ENCODE measurements at places on chromosomes 4 and X. TPM values are rescaled to one million over a fixed set of nuclear protein-coding genes. Genes with fewer than 3 reads are reported as not detected.

GRCh38 chrX:45001048-45001447 lies 128.1 kb downstream of the KDM6A start:
- DNase-seq: no peak

DNA sequence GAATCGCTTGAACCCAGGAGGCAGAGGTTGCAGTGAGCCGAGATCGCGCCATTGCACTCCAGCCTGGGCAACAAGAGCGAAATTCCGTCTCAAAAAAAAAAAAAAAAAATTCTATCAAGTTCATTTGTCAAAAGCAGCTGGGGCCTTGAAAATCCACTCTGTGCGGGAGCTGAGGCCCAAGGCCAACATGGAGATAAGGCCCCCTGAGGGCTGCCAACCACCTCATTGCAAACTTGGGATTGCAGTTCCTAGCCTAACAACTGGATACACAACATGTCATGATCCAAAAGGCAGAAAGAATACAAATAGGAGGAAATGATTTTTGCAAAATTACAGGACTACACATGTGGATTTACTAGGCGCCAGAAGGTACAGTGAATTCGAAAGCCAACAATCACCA lies 22.5 kb upstream of the PRDX4 start:
- no peak for DNase-seq

DNA sequence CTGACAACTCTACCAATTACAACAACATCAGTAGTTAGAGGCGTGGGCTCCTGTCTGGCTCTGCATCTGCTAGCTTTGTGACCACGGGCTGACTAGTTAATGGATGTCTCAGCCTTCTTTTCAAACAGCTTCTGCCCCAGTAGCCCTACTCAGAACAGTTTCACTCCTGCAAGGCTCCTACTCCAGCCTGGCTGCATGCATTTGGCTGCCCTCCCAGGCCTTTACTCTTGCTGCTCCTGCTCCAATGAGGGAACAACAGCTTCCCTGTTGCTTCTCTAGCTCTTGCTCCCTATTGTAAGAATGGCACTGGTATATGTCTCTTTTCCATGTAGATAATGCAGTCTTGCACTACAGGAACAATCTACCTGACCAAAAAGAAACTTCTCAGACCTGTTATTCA lies 93.3 kb downstream of the TTC29 start:
- DNase-seq: peak; percentile 21

Gene TLR8
- not detected for total RNA-seq

Gene RAB33A
- total RNA-seq: 5.1 TPM

Gene HTRA3
- 2.3 TPM for total RNA-seq
